Activated effector memory CD4-positive, alpha-beta T cell treated with Interleukin-2 at 50 U/mL for 16 hours (primary cell): ENCODE measurements at places on chromosomes 3 and 15.

- no peak for DNase-seq
Observed at GRCh38 chr3:29245441-29245840, 35.4 kb upstream of the RBMS3 start.

GRCh38 chr3:52220380-52221026 is 4.9 kb downstream of the TLR9 start:
- DNase-seq: peak; percentile 80

GRCh38 chr3:59856934-59857460 is 807.2 kb upstream of the CFAP20DC start:
- DNase-seq: no peak

- DNase-seq: no peak
Observed at GRCh38 chr3:135760581-135760980, 204.9 kb upstream of the PPP2R3A start.

GRCh38 chr3:32500231-32500630 is 2.4 kb downstream of the CMTM6 start:
- no peak for DNase-seq

DNA sequence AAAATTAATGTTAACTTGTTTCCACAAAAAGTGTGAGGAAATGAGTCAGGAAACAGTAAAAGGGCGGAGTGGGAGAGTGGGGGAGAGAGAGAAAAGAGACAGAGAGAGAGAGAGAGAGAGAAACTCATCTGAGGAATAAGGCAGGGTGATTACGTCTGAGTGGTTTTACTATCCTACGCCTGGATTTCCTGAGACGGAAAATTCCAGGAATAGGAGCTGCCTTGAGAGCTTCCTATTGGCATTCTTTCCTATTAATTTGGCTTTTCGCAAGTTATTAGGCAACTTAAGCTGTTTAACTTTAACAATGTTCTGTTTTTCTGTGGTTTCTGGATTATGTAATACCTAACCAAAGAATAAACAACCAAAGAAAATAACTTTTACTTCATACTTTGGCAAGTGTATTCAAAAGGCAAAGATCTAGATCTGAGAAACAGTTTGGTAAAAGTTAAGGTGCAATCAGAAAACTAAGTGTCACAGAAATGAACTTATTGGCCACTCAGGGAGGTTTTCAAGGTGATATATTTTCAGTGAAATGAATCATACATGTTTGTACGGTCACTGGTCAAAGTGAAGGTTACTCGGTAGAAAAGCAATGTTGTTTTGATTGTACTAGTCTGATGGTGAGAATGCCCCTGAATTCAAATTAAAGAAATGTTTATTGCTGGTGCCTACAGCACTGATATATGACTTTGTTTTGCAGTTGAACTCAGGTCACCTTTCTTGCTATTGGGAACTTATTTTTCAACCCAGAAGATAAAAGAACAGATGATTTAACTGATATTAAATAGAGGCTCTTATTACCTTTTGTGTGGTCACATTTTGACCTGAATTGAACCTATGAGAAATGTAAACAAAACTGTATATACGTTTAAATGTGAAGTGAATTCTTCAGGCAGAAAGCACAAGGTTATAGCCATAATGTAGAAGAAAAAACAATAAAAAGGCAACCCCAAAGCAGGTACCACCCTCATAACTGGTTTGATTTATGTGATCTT is 39.9 kb upstream of the TNFSF10 start:
- DNase-seq: no peak

DNA sequence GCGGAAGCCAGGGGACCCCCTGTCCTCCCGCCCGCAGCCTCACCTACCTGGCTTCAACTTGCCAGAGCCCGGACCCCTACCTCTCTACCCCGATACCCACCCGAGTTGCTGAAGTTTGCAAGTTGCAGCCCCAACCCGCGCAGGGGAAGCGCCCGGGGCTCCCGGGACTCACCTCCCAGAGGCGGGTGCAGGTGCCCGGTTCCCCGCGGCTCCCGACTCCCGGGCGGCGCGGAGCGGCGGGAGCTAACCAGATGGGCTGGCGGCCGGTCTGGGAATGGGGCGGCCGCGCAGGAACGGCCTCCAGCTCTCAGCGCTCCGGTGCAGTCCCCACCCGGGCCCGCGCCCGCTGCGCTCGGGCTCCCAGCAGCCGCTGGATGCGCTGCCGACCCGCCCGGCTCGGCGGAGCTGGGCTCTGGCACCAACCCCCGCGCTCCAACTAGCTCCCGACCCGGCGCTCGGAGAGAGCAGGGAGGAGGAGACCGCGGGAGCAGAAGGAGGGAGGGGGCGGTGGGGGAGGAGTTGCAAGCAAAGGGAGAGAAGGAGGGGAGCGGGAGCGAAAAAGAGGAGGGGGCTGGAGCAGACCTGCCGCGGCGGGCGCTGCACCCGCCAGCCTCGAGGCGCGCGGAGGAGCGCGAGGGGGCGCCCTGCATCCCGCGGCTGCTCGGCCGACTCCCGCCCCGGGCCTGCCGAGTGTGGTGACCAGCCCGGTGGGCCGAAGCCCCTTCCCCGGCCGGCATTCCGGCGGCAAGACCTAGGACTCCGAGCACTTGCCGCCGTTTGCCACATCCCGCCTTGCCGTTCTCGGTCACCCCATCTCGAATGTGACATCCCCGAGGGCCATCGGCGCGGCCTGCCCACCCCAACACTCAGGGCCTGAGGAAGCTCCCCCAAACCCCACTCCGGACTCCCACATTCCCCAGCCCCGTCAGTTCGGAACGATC is at the start of gene SEMA5B:
SEMA5B (minus strand) TSS at position 472 of the 941 bp plus-strand sequence. CDS start 66,500 bp downstream, outside the sequence.
- peak; percentile 12 for DNase-seq

GRCh38 chr3:71966185-71966584 is 181.2 kb upstream of the PROK2 start:
- DNase-seq: no peak

- no peak for DNase-seq
Observed at GRCh38 chr3:171356251-171356650, 104.0 kb downstream of the TNIK start.

DNA sequence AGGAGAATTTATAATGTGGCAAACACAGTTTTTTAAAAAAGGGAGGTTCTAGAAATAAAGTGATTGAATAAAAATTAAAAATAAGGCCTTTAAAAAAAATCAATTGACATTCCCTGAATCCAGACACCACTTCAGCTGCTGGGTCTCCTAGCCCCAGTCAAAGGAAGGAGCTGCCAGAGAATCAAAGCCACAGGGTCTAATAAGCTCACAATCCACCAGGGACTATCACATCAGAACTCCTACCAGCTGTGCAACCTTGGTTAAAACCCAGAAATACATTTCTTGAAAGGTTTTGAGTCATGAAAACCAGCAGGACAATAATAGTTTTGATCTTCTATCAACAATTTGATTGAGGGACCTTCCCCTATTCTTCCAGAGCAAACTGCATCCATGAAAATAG is 134.5 kb downstream of the MECOM start:
- DNase-seq: no peak

GRCh38 chr3:194257151-194257621 is 93.9 kb downstream of the CPN2 start:
- DNase-seq: no peak

- no peak for DNase-seq
Observed at GRCh38 chr15:58742022-58742813, 7.3 kb downstream of the ADAM10 start.

DNA sequence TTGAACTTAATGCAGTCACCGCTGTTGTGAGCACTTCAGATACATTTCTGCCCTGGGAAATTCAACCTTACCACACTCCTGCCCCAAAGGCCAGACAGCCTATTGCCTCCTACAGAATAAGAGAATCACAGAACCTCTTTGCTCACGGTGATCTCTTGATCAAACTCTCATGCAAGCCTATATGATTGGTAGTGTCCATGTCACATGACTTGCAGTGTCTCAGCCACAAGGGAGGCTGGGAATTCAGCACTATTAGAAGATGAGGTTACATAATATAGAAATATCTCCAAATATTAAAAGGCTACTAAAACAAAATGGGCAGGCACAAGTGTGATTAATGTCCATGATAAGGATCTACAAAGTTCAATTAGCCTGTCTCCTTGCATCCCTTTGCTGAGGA is 3.8 kb upstream of the PCOLCE2 start:
- DNase-seq: no peak

DNA sequence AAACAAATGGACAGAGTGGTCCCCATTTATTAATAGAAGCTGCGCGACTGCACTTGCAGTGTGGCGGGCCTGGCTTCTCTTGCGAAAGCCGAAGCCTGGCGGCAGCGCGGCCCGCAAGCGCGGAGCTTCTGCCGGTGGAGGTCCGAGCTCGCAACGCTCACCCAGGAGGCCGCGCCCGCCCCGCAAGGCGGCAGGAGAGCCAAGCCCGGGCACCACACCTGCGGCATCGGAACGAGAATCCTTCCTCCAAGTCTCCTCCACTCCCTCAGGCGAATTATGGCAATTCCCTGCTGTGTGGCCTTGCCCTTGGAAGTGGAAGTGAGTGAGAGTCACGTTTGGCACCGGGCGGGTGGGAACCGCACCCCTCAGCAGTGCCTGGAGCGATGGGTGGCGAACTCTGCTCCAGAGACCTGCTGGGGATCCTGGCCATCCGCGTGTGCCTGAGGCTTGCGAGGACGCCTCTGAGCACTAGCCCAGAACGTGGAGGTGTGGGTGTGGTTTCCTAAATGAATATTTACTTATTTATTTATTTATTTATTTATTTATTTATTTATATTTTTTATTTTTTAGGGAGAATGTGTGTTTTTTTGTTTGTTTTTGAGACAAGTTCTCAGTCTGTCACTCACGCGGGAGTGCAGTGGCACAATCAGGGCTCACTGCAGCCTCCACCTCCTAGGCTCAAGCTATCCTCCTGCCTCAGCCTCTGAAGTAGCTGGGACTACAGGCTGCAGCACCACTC is 133.7 kb upstream of the UBE2E1 start:
- DNase-seq: no peak

DNA sequence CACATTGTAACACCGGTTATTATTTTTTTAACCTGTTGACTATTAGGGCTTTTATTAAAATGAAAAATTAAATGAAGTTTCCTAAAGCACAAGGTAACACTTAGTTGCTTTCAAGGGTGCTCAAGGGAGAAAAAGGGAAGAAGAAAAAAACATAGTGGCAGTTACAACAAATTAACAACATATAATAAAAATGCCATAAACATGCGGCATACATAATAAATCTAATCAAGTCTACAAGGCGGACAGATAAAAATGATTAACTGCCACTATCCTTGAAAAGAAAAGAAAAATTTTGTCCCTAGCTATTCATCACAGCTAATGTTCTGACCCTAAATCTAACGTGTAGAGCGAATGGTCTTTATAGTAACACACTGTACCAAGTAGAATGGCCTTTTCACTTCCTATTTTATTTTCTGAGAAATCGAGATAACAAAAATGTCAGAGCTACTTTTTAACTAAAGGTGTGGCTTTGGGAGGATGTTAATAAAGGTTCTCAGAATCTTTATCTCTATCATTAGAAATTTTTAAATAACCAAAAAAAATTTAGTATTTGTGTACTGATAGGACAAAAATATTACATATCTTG is 194.9 kb downstream of the FOXP1 start:
- DNase-seq: no peak

GRCh38 chr3:168029705-168030104 is 66.0 kb downstream of the GOLIM4 start:
- no peak for DNase-seq

DNA sequence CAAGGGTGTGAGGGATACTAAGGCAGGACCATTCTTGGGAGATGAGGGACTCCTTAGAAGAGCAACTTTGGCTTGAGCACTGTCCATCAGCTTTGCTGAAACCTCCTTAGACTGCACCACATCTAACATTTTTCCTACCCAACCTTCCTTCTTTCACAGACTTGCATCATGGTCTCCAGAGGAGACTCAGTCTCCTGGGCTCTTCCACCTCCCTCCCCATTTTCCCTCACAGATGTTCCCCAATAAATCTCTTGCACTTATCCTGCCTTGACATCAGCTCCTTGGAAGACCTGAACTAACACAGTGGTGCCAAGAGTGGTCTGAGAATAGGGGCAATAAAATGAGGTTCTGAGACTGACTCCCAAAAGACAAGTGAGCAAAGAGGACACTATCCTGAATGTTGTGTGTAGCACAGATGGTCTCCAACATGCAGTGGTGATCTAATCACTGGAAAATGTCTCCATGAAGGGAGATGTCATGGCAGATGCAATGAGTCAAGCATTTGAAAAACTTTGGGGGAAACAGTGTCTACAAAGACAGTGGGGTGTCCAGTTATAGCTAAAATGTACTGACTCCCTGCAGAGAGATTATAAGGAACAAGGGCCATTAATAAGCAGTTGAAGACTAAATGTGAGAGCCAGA is 26.0 kb upstream of the BOC start:
- DNase-seq: no peak

GRCh38 chr15:68543165-68544008 is 35.4 kb upstream of the CORO2B start:
- DNase-seq: no peak

DNA sequence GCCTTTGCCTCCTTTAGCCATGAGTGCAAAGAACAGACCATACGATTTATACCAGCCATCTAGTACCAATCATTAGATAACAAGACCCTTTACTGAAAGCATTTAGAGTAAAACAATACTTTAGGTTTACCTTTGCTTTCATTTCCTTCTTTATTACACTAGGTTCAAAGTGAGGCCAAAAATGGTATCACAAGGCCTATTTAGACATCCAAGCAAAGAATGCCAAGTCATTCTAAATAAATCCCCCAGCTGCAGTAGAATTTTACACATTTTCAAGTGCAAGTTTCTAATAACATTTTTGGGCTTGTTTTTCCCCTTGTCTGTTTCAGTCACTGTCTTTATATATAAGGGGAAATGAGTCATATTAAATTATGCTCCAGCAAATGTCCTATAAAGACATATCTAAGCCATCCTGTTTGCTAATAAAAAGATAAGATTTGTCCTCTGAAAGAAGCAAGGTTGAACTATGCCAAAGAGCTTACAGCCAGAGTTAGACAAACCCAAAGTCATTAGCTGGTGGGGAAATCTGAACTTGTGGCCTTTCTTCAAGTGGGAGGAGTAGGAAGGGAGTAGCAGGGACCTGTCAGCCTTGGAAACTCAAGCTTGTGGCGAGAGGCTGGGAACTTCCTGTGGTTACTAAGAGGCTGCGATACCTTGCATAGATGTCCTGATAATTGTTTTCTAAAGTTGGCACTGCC is 232.7 kb downstream of the MECOM start:
- DNase-seq: no peak

DNA sequence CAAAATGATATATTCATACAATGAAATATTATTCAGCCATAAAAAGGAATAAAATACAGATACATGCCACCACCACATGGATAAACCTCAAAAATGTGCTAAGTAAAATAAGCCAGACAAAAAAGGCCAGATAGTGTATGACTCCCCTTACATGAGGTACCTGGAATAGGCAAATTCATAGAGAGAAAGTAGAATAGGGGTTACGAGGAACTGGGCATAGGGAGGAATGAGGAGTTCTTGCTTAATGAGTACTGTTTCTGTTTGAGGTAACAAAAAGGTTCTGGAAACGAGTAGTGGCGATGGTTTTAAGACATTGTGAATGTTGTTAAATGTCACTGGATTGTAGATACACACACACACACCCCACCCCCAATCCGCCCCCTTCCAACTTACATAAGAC is 8.2 kb downstream of the RAF1 start:
- DNase-seq: no peak
